ENCODE measurements at places on chromosomes 2 and 18.
A peak's percentile ranks its signal among the peaks of the same experiment; 100 is the strongest.

- no peak for DNase-seq
Measured at GRCh38 chr18:63603772-63604171, 16.6 kb downstream of the SERPINB13 start.

DNA sequence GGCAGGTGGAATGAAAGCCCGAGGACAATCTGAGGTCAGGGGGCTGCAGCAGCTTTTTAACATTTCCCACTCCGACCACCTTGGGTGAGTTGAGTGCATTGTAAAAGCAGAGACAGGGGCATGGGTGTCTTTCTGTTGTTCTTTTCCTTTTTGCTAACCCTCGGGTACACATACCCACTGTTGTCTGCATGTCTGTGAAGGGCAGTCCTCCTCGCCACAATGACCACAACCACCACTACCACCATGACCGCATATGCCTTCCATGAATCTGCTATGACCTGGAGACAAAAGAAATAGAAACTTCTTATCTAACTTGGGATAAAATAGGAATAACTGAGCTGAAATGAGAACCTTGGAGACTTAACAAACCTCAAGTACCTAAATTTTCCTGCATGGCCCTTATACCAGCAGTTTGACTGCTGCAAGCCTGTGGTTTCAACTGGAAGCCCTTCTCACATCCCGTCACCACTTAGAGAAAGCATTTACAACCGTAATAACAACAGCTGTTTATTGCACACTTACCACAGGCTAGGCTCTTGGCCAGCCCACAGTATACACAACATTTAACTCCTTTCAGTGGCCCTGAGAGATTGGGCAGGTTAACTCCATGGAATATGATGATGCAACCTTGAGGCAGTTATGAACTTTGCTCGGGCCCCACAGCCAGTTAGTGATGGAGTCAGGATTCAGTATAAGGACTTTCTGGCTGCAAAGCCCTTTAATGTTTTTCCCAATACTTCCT, 80.3 kb downstream of the GYPC start:
- no peak for DNase-seq

- no peak for DNase-seq
Measured at GRCh38 chr2:131030478-131030971, 62.7 kb downstream of the FAM168B start.

DNA sequence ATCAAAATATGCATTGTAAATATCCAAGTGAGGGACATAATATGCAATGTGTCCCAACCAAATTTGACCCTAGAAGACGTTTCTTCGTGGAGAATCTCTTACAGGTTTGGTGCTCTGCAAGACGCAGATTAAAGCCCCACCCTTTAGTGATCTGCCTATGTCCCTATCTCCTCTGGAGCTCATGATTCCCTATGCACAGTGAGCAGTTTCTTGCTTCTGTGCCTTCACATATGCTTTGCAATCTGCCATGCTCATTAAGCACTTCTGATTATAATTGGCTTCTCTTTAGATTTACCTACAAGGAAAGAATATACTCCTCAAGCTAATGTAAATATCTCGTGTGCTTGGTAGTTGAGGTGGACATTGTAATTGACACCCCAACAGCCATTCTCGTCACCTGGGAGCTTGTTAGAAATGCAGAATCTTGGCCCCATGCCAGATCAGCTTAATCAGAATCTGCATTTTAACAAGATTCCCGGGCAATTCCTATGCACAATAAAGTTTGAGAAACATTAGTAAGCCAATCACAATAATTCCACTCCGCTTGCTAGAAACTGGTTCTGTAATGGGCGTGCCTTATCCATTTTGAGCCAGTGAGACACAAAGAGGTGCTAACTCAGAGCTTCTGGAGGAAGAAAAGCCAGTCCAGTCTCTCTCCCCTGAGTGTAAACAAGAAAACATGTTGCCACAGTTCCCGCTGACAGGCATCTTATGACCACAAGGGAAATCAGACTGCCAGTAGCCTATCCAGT, 2.8 kb upstream of the PUM2 start:
- DNase-seq = no peak

DNA sequence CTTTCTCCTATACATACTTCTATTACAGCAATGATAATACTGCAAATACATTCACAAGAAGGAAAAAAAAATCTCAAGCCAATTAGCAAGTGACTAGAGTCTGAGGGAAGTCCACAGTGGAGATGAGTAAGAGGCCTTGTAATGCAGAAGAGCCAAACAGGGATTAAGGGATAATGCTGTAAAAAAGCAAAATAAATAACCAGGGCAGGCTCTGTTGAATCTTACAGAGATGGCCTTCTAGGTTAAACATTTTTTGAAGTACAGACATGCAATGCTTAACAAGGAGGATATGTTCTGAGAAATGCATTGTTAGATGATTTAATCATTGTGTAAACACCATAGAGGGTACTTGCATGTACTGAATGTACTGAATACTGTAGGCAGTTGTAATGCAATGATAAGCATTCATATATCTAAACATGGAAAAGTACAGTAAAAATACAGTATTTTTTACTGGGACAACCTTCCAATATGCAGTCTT, 122.1 kb upstream of the RMDN2 start:
- no peak for DNase-seq

DNA sequence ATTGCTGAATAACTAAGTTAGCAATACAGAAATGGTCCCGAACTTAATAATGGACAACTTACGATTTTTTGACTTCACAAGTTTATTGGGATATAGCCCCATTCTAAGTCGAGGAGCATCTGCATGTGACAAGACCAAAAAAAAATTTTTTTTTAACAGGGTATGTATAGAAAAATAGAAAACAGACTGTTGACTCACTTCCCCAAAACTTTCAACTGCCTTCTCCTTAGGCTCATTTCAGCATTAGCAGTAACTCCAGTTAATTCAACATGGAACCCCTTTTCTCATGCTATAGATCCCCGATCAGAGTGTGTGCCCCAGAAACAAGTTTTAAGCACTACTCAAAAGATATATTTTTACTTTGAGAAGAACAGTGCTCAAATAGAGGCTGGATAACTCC, 5.4 kb downstream of the CD302 start:
- no peak for DNase-seq

- DNase-seq = no peak
Measured at GRCh38 chr2:72233211-72233610, 85.5 kb upstream of the CYP26B1 start.

- no peak for DNase-seq
Measured at GRCh38 chr2:100417711-100418124, 250 bp upstream of the CHST10 start.

- DNase-seq = no peak
Measured at GRCh38 chr2:200695191-200695590, 109.4 kb downstream of the AOX1 start.

DNA sequence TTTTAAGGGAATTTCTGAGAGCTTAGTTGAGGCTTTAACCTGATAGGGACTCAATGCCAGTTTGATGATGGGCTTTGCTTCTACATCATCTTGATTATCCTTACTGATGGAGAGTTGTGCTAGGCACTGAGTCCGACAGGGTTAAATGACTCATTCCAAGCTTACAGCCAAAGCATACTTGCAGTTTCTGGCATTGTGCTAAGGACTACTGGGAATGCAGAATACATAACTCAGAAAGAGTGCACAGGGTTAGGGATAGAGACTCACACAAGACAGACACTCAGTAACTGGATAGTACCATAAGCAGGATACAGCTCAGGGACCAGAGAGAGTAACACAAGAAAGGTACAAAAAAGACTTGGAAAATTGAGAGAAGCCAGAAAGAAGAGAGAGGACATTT, 94.1 kb upstream of the SLC14A2 start:
- DNase-seq = no peak

DNA sequence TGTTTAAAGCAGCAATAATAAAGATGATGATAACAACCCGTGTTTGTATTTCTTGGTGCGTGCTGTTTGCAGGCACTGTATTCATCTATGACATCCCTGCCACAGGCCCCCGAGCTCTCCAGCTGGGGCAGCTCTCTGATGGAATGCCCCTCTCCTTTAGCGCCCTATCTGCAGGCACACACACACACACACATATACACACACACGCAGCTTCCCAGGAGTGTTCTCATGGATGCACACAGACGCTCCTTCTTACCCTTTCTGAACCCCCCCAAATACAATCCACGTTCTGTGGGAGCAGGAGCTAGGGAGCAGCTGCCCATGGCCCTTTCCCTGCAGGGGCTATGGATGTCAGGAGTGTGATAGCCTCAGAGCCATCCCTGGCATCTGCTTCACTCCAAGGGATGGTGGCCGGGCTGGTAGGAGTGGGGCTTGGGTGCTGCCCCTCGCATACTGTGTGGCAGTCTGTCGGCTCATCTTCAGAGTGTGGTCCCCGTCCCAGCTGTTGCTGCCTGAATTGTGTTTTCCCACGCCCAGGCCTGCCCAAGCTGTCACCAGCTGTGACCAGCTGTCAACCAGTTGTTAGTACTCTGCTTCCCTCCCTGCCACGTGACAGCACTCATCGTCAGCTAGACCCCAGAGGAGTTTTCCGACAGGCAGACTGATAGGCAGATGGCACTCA, 50.8 kb upstream of the MYCN start:
- no peak for DNase-seq

DNA sequence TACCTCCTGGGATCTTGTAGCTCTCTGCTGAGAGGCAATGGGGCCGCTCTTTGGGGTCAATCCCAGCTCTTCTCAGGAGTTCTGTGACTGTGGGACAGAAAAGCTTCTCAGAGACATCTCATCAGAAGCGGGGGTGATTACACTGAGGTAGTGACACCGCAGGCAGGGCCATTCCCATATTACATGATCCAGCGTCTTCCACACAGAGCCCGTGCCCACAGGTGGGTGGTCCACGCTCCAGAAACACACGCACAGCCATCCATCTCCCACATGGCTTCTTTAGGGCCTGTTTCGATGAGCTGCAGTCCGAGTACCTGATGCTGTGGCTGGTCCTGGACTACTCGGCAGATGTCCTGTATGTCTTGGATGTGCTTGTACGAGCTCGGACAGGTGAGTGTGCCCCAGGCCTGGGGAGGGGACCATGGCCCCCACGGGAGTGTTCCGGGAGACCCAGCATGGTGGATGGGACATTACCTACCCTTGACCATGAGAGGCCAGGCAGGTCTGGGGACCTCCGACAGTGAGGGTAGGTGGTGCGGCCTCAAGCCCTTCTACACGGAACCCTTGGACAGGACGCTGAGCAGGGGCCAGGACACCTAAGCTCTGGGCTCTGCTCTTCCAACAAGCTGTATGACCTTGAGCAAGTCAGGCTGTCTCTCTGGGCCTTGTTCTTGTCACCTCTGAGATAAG, 45.5 kb downstream of the CNGA3 start:
- DNase-seq = no peak

- DNase-seq = no peak
Measured at GRCh38 chr2:68937346-68938055, 15.2 kb downstream of the GKN2 start.

GRCh38 chr2:65985986-65986385, 448.9 kb upstream of the MEIS1 start:
- no peak for DNase-seq

- peak; percentile 21 for DNase-seq
Measured at GRCh38 chr2:26922405-26923188, 47.8 kb upstream of the MAPRE3 start.

- no peak for DNase-seq
Measured at GRCh38 chr2:16009560-16009959, 69.2 kb downstream of the MYCN start.

GRCh38 chr2:33673937-33674336, 74.8 kb upstream of the FAM98A start:
- no peak for DNase-seq

- no peak for DNase-seq
Measured at GRCh38 chr18:75441896-75442295, 14.4 kb upstream of the SMIM21 start.

DNA sequence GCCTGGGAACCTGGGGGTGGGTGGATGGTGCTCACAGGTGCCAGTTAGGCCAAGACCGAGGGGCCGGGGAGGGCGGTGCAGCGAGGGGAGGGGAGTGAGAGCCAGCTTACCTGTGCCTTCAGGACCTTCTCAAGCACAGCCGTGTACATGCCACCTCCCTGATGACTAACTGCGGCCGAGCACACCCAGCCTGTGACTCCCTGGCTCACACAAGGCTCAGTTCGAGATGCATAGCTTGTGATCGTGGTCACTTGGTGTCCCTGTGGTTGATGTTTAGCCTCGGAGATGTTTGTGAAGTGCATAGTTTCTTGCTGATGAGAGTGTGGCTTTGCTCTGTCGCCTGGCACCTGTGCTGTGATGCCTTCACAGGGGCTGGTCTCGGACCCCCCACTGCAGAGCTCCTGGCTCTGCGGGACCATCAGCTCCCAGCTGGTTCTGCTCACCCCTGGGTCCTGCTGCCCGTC, 84.5 kb upstream of the ODC1 start:
- DNase-seq = no peak

- peak; percentile 23 for DNase-seq
Measured at GRCh38 chr2:42101206-42102023, 53.6 kb downstream of the PKDCC start.

DNA sequence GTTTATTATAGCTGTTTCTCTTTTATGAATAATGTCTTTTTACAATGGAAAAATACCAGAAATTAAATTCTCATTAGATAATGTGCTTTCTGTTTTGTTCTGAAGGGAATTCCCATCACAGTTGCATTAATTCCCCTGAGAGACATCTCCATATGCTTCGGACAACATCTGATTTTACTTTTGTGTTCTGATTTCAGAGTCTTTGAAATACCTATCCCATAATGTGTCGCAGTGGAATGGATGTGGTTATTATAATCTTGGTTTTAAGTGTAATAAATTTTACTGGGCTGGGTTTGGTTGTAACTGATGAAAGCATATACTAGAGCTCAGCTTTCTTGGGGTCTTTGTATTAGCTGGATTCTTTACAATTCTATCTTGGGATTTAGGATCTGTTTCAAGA, 12.5 kb downstream of the SPTBN1 start:
- DNase-seq = no peak

- DNase-seq = peak; percentile 9
Measured at GRCh38 chr2:106269591-106270291, 75.6 kb upstream of the UXS1 start.

DNA sequence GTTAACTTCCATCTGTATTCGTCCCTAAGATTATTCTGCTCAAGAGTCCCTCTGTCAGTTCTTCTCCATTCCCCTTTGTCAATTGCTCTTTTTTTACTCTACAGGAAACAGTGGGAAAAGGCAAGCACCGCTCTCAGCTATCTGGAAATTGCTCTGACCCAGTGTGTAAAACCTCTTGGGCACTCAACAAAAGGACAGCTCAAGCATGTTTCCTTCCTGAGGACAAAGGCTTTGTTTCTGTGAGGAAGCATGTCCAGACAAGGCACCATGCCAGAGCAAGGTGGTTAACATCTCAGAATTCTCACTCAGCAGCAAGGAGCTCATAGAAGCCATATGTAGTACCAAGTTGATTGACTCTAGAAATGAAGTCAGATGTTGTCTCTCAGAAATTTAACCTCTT, 735.6 kb downstream of the TSN start:
- no peak for DNase-seq

DNA sequence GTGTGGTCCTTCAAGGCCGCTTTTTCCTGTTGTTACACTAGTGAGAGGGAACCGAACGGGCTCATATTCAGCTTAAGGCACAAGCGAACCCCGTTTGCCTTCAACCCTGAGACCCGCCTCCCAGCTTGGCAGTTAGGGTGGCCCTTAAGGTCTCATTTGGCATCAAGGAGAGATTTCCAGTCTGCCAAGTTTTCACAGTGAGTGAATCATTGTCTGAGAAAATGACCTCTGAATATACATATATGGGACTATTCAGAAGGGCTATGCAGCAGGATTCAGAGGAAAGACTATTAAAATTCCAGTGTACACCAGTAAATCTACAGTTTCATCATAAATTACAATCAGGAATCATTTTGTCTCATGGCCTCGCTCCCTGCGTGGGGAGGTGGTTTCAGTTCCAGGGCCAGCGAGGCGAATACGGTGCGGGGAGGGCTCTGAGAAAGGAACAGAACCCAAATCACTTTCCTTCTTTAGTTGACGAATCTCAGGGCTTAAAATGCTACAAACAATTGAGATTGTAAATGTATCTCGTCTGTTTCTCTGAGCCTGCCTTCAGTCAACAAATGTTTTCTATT, 231.4 kb downstream of the FAM210A start:
- DNase-seq = no peak

Data from activated CD4-positive, alpha-beta T cell treated with anti-CD3 and anti-CD28 coated beads for 24 hours (primary cell).